ENCODE measurements at places on chromosomes 3 and 15. TPM values are rescaled to one million over a fixed set of nuclear protein-coding genes. Genes with fewer than 3 reads are reported as not detected.

The CTXN2 gene
- total RNA-seq = not detected

The KY gene
- total RNA-seq = not detected

The ADCY5 gene
- total RNA-seq = 2.5 TPM

The PGBD4 gene
- total RNA-seq = 1.3 TPM

The MCF2L2 gene
- total RNA-seq = 0.35 TPM

The TRH gene
- not detected for total RNA-seq
